Activated CD4-positive, alpha-beta memory T cell treated with anti-CD3 and anti-CD28 coated beads for 36 hours (primary cell): ENCODE measurements at places on chromosomes 1 and 21. TPM values are rescaled to one million over a fixed set of nuclear protein-coding genes. Genes with fewer than 3 reads are reported as not detected.

The F13B gene
- total RNA-seq = not detected

The OXCT2 gene
- 1.2 TPM for total RNA-seq

DNA sequence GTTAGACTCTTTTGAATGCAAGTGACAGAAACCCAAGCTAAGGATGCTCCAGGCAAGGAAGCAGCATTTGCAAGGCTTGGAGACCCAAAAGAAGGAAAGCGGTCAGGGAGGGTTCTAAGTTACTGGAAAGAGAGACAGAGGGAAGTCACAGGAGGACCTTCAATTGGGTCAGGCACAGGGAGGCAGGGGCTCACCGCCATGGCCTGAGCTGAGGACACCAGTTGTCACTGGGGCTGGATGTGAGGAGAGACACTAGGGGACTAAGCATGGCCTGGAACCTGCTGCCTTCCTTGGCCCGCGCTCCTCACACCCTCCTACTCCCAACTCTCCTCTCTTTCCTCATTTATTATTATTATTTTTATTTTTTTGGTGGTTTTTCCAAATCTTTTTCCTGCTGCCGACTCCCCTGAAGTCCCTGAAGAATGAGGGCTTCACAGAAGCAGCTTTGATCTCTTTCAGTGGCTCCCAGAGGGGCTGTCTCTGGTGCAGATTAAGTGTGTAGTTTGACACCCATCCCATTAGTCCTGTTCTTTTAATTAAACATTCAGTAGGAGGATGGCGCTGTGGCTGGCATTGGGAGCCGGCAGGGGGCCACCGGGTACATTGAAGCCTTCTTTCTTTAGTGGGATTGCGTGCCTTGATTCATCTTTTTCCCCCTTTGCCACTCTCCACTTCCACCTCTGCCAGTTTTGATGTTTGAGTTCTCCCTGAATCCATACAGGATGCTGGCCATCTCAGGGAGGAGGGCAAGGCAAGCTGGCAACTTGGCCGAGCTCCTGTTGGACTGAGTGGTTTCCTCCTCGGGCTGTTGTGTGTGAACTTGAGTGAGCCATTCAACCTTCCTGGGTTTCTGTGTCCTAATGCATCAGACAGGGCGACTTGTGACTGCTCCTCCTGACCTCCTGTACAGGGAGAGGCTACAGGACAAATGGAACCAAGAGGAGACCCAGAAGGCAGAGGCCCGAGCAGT, 59.3 kb downstream of the MDM4 start:
- peaks cover 7% of the 10 kb centered on the region for H3K36me3 ChIP-seq
- peaks cover 25% of the 10 kb centered on the region for H3K4me1 ChIP-seq
- H3K27me3 ChIP-seq = no peaks in the 10 kb centered on the region
- no peak overlapping the region for H3K4me3 ChIP-seq
- H3K27ac ChIP-seq = no peak overlapping the region
- DNase-seq = no peak

DNA sequence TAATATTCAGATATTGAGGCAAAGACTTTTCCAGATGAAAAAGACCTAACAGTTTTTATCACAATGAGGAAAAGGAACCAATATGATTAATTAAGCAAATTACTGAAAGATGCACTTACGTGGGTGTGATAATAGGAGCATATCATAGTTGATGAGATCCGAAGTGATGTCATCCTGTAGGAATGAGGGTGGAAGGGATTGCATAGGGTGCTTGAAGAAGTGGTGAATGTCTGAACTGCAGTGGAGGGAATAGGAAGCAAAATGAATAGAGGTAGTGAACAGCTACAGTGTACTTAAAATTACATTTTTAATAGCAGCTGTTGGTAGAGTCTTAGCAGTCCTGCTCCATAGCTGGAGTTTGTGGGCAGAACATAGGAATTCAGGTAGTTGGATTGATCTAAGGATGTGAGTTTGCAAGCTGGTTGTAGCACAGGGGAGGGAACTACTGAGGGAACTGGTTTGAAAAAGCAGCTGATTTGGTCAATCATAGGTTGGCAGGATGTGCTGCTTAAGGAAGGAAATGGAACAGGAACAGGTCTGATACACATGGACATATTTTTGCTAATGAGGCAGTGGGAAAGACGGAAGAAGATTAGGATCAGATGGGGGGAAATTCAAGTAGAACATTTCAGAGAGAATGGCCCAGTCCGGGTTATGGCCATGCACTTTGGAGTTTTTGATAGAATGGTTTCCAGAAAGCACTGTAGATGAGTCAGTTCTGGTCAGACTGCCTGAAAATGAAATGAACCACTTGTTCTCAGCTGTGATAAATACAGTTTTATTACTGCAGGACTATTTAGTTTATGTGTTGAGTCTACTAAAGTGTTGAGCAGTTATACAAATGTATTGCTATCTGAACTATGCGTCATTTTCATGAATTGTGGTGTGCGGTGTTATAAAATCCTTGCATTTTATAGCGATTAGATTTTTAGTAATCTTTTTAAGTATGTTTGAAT, 155.8 kb downstream of the RYR2 start:
- peaks cover 1% of the 10 kb centered on the region for H3K4me1 ChIP-seq
- H3K27ac ChIP-seq = no peak overlapping the region
- H3K36me3 ChIP-seq = no peaks in the 10 kb centered on the region
- DNase-seq = no peak
- no peak overlapping the region for H3K4me3 ChIP-seq

DNA sequence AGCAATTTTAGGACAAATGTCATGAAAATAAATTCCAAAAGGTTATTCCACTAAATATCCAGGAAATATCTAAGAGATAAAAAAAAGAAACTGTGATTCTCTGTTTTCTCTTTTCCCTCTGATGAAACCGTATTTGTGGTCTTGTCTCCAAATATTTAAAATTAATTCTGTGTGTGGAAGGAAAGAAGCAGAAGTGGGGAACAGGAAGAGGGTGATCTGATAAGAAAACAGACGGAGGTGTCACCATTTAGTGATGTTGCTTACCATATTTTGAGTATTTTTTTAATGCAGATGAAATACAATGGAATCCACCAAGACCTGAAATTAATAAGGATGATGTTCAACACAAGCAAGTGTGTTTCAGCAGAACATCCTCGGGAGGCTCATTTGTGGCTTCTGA, 29.6 kb downstream of the CLCA1 start:
- H3K27ac ChIP-seq = no peak overlapping the region
- peaks cover 6% of the 10 kb centered on the region for H3K27me3 ChIP-seq
- peaks cover 8% of the 10 kb centered on the region for H3K4me1 ChIP-seq
- DNase-seq = no peak
- H3K4me3 ChIP-seq = no peak overlapping the region
- H3K36me3 ChIP-seq = no peaks in the 10 kb centered on the region

DNA sequence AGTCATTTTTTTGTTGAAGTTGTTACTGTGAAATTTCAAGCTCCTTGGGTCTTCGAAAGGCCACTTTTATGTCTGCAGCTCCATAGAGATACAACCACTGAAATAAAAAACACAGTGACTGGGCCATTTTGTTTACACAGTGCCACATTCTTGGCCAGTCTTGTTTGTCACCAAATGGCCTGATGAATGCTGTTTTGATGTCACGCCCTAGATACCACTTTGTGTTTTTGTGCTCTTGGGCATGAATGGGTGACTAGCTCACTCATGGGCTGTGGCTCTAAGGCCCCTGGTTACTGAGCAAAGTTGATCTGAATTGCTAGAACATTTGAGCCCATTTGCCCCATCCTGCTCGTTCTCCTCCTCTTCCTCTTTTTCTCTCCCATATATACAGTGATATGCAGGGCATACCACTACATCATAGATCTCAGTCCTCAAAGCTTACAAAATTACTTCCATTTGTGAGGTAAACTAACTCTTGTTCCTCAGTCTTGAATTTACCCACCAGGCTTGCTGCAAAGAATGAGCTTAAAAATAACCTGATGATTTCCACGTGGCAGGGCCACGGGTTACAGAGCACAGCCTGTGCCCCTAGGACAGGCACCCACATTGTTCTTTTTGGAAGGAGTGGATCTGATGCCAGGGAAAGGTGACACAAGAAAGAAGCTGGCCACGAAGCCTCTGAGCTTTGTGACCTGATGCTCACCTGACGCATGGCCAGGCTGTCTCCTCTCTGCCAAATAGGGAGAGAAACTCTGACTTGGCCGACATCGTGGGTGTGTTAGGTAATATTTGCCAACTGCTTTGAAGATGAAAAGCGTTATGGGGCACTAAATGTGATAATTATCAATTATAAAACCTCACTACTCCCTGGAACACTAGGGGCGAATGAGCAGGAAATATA, 92.4 kb downstream of the RUNX1 start:
- no peak overlapping the region for H3K4me3 ChIP-seq
- H3K27ac ChIP-seq = peak overlapping the region; percentile 53
- DNase-seq = no peak
- no peaks in the 10 kb centered on the region for H3K27me3 ChIP-seq

The DDAH1 gene
- not detected for total RNA-seq

The KRTAP19-1 gene
- total RNA-seq = not detected

The ZNF593OS gene
- total RNA-seq = not detected

- peaks cover 2% of the 10 kb centered on the region for H3K27me3 ChIP-seq
- no peaks in the 10 kb centered on the region for H3K4me1 ChIP-seq
- no peak overlapping the region for H3K27ac ChIP-seq
Measured at GRCh38 chr1:239976130-239976968, 115.3 kb upstream of the FMN2 start.

DNA sequence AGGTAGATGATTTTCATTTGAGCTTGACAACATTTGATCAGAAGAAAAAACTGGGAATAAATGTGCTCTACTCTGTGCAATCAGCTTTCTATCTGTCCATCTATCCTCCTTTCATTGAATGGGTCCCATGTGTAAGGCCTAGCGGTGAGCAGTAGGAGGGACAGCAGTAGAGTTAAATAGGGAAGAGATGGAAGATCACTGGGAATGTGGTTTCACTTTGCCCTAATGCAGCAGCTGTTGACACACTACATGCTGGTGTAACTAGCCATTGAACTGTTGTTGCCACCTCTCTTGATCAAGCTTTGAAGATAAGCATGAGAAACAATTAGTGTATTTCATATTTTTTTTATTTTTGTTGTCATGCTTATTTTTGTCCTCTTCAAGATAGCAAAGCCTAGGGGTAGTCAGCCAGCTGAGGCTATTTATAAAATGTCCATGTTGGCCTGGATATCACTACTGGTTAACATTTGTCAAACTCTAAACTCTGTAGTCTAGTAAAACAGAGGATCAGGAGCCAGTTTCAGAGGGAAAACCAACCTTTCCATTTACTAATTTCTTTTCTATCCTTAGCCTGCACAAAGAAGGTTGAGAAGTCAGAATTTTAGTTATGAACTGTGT, 41.9 kb downstream of the CACNA1E start:
- H3K36me3 ChIP-seq = no peaks in the 10 kb centered on the region
- no peaks in the 10 kb centered on the region for H3K4me1 ChIP-seq
- H3K27me3 ChIP-seq = no peaks in the 10 kb centered on the region
- H3K27ac ChIP-seq = no peak overlapping the region
- H3K4me3 ChIP-seq = no peak overlapping the region

GRCh38 chr21:46118316-46119143, 20.6 kb downstream of the COL6A2 start:
- H3K27ac ChIP-seq = no peak overlapping the region
- H3K36me3 ChIP-seq = no peaks in the 10 kb centered on the region
- no peak overlapping the region for H3K4me3 ChIP-seq

The TIE1 gene
- total RNA-seq = not detected

DNA sequence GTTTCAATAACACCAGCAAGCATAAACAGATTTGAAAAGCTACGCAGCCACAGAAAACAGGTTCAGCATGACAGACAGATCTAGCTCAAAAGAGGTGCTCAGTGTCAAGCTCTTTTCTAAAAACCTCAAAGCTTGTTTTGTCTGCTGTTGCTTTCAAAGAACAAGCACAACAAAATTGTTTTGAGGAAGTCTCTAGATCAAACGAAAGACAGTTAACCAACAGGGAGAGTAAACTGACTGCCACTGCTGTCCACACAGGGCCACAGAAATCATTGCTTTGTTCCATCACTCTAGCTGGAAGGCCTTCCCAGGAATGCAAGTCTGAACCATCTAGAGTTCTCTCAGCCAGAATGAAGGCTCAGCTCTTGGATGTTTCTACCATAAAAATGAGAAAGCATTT, 12.8 kb downstream of the APP start:
- no peaks in the 10 kb centered on the region for H3K36me3 ChIP-seq
- peaks cover 20% of the 10 kb centered on the region for H3K4me1 ChIP-seq
- H3K27ac ChIP-seq = no peak overlapping the region

- peaks cover 12% of the 10 kb centered on the region for H3K27me3 ChIP-seq
- no peak overlapping the region for H3K4me3 ChIP-seq
- H3K36me3 ChIP-seq = no peaks in the 10 kb centered on the region
- no peak for DNase-seq
- peaks cover 4% of the 10 kb centered on the region for H3K4me1 ChIP-seq
Measured at GRCh38 chr1:46399307-46399706, 5.2 kb downstream of the FAAH start.

GRCh38 chr21:35204850-35205541, 155.9 kb upstream of the RUNX1 start:
- DNase-seq = no peak
- H3K27ac ChIP-seq = peak overlapping the region; percentile 38
- no peaks in the 10 kb centered on the region for H3K36me3 ChIP-seq
- H3K4me1 ChIP-seq = peaks cover 30% of the 10 kb centered on the region

The PRAMEF2 gene
- total RNA-seq = not detected

GRCh38 chr1:46087891-46088290, 44.5 kb downstream of the PIK3R3 start:
- H3K36me3 ChIP-seq = no peaks in the 10 kb centered on the region
- no peak overlapping the region for H3K27ac ChIP-seq
- no peak for DNase-seq
- no peak overlapping the region for H3K4me3 ChIP-seq

DNA sequence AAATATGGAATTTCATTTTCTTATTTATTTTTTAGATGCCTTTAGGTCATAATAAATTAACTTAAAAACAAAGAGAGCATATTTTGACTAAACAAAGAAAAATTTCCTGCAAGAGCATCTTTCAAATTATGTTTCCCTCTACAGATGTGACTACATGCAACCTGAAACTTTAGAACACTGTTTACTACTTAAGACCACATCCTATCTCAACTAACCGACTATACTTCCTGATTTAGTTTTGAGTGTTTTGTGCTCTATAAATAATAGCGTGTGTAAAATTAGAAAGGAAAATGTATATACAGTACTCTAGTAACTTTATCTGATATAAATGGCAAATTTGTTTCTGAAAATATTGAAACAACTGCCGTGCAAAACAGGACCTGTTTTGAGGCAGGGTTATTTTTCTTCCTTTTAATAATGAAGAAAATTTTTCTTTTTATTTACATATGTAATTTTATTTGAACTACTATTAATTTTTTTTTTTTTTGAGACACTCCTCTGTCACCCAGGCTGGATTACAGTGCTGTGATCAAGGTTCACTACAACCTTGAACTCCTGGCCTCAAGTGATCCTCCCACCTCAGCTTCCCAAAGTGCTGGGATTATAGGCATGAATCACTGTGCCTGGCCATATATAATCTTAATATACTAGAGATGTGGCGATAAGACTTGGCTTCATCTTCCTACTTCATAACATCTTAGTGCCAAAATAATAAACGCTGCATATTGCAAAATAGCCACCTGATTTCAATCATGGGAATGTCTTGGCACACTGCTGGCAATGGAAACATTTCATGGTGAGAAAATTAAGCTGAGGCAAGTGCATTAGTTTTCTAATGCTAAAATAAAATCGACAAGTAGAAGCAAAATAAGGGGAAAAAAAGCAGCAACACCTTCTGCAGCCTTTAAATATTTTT, 12.3 kb downstream of the ZRANB2 start:
- no peaks in the 10 kb centered on the region for H3K27me3 ChIP-seq
- peaks cover 10% of the 10 kb centered on the region for H3K4me1 ChIP-seq
- no peak overlapping the region for H3K4me3 ChIP-seq
- peak overlapping the region; percentile 42 for H3K27ac ChIP-seq
- DNase-seq = no peak

GRCh38 chr1:168135116-168135920, 1.4 kb downstream of the GPR161 start:
- H3K27ac ChIP-seq = no peak overlapping the region
- H3K4me1 ChIP-seq = peaks cover 40% of the 10 kb centered on the region
- H3K4me3 ChIP-seq = peak overlapping the region; percentile 73
- peaks cover 33% of the 10 kb centered on the region for H3K27me3 ChIP-seq
- H3K36me3 ChIP-seq = peaks cover 2% of the 10 kb centered on the region

The MYOG gene
- total RNA-seq = not detected
